ENCODE measurements at places on chromosomes 16 and 17.

DNA sequence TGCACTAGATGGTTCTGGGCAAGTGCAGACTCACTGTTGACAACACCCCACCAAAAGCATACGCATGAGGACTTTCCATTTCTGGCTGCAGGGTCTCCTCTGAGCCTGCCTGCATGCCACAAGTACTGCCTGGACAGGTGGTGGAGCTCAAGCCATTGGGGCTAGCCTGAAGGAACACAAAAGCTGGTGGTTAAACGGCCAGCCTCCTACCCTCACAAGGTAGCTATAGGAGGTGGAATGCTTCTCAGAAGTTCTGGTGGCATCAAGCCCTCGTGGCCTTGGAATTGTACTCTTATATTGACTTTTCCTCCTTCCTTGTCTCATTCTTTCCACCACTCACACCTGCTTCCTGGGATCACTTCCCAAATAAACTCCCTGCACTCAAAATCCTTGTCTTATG, 56.6 kb upstream of the BCAR1 start:
- no peak for DNase-seq

DNA sequence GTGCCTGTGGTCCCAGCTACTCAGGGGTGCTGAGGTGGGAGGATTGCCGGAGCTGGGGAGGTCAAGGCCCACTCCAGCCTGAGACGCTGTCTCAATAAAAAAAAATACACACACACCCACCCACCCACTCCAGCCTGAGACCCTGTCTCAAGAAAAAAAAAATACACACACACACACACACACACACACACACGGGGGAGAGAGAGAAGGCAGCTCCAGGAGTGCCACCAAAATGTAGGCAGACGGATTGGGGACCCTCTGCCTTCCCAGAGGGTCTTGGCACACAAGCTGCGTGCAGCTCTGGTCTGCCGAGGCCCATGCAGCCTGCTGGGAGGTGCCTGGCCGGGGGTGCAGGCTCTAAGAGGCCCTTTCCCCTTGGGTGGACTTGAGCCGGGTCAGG, 5.9 kb upstream of the NUDT16L1 start:
- no peak for DNase-seq

- no peak for DNase-seq
These were observed 850 bp downstream of the PPM1E start for GRCh38 chr17:58756246-58757161.

DNA sequence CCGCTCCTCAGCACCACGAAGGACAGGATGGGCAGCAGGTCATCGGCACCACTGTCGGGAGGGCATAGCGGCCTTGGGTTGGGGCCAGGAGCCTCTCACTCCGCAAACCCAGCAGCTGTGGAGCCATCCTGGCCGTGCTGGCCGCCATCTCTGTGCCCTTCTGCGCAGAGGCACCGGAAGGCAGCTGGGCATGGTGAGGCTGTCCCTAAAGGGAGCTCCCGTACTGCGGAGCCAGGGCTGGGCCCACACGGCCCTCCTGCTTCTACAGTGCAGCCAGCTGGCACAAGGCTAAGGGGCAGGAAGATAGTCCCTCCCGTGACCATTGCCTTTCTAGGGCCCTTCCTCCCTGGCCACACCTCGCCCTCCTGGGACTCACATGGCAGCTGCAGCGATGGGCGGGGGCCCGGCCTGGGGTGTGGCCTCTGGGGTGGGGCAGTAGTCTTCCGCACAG, 7.0 kb upstream of the SPATA2L start:
- DNase-seq = no peak

- no peak for DNase-seq
These were observed 2.9 kb upstream of the CACNA1G start for GRCh38 chr17:50557630-50558029.

Data from HFF-Myc (cell line).